Mammary microvascular endothelial cell (primary cell): ENCODE measurements at places on chromosomes 3 and 15. TPM values are rescaled to one million over a fixed set of nuclear protein-coding genes. Genes with fewer than 3 reads are reported as not detected.

The CCR3 gene
- not detected in 2 replicates for total RNA-seq

The ANKRD34C gene
- total RNA-seq: not detected in 2 replicates

The CLDN11 gene
- 446 and 509 TPM in 2 replicates for total RNA-seq

The PPIB gene
- 666 and 692 TPM in 2 replicates for total RNA-seq
